Activated CD8-positive, alpha-beta T cell treated with anti-CD3 and anti-CD28 coated beads, Interleukin-2, amount 10 ng/mL, durations not matched to agents 7 days and 5 days (primary cell): ENCODE measurements at places on chromosomes 5 and 9.

- no peak overlapping the region for H3K4me3 ChIP-seq
- H3K4me1 ChIP-seq, result no peaks in the 10 kb centered on the region
- peak; percentile 47 for DNase-seq
- no peaks in the 10 kb centered on the region for H3K36me3 ChIP-seq
Observed at GRCh38 chr5:113043491-113043931, 66.9 kb downstream of the DCP2 start.

GRCh38 chr5:28234356-28234968, 1196.1 kb upstream of the CDH9 start:
- no peak for DNase-seq
- H3K27me3 ChIP-seq, result no peaks in the 10 kb centered on the region
- H3K4me1 ChIP-seq, result no peaks in the 10 kb centered on the region
- H3K27ac ChIP-seq, result no peak overlapping the region
- no peaks in the 10 kb centered on the region for H3K36me3 ChIP-seq
- H3K4me3 ChIP-seq, result no peak overlapping the region

- H3K4me3 ChIP-seq, result no peak overlapping the region
- peaks cover 9% of the 10 kb centered on the region for H3K4me1 ChIP-seq
- no peak for DNase-seq
- no peaks in the 10 kb centered on the region for H3K36me3 ChIP-seq
- H3K27me3 ChIP-seq, result peaks cover 2% of the 10 kb centered on the region
Observed at GRCh38 chr9:112787978-112788377, 37.4 kb downstream of the SNX30 start.

GRCh38 chr9:37146410-37146809, 26.0 kb downstream of the ZCCHC7 start:
- no peaks in the 10 kb centered on the region for H3K27me3 ChIP-seq
- H3K4me1 ChIP-seq, result peaks cover 31% of the 10 kb centered on the region

- no peaks in the 10 kb centered on the region for H3K36me3 ChIP-seq
- H3K27me3 ChIP-seq, result peaks cover 16% of the 10 kb centered on the region
- H3K27ac ChIP-seq, result no peak overlapping the region
- DNase-seq, result no peak
- no peaks in the 10 kb centered on the region for H3K4me1 ChIP-seq
Observed at GRCh38 chr9:6576987-6577386, 68.5 kb downstream of the GLDC start.

GRCh38 chr5:139650689-139651042, 2.5 kb downstream of the CXXC5 start:
- peaks cover 52% of the 10 kb centered on the region for H3K27me3 ChIP-seq
- no peak overlapping the region for H3K27ac ChIP-seq
- H3K4me1 ChIP-seq, result peaks cover 62% of the 10 kb centered on the region
- H3K36me3 ChIP-seq, result no peaks in the 10 kb centered on the region
- no peak for DNase-seq
- peak overlapping the region; percentile 15 for H3K4me3 ChIP-seq

- no peak overlapping the region for H3K4me3 ChIP-seq
- H3K4me1 ChIP-seq, result no peaks in the 10 kb centered on the region
- H3K27ac ChIP-seq, result no peak overlapping the region
- no peak for DNase-seq
- no peaks in the 10 kb centered on the region for H3K36me3 ChIP-seq
- H3K27me3 ChIP-seq, result no peaks in the 10 kb centered on the region
Observed at GRCh38 chr9:102855641-102856040, 139.5 kb upstream of the CYLC2 start.

DNA sequence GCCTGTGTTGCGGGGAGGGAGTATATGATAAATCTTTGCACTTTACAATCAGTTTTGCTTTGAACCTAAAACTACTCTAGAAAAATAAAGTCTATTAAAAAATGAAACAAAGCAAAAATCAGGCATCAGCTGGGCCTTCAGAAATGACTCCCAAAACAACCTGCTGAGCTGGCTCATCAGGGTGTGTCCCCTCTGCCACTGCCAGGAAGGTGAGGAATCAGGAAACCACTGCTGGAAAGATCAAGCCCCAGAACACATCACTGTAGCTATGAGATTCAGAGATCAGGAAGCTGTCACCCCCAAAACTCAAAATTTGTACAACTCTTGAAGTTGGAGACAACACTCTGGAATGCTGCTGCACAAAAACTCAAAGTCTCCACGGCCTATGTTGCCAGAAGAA, 40.5 kb upstream of the TBCA start:
- H3K36me3 ChIP-seq, result no peaks in the 10 kb centered on the region
- DNase-seq, result no peak
- no peaks in the 10 kb centered on the region for H3K4me1 ChIP-seq
- H3K27me3 ChIP-seq, result peaks cover 18% of the 10 kb centered on the region
- H3K4me3 ChIP-seq, result no peak overlapping the region
